ENCODE measurements at places on chromosomes 3 and 15.

- no peak for DNase-seq
Measured at GRCh38 chr3:6528951-6529350, 332.0 kb upstream of the GRM7 start.

DNA sequence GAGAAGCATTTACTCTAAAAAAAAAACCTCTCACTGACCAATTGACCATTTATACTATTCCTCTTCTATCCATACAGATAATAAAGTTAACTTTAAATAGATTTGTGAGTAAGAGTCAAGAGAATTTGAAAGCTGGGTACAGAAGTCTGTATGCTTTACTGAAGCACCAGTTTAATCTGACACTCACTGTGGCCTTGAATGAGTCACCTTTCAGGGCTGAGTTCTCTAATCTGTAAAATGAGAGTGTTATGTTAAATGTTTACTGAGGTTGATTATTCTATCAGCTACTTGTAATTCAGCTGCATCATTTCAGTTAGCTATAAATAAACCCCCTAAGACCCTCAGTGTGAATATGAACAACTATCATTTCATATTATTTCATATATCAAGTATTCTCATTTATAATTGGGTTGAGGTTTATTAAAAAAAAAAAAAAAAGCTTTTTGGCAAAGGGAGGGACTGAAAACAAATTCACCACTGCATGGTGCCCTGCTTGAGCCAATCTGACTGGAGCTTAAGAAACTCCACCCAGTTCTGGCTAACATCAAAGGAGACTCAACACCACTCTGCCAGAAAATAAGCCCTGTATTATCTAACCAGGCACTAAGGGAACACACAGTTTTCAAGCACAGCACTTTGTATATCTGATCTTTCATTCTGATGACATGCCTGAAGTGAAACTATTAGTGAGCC, 2.8 kb downstream of the MAP4 start:
- DNase-seq: no peak

GRCh38 chr15:96181873-96182301, 148.6 kb upstream of the NR2F2 start:
- no peak for DNase-seq

GRCh38 chr15:99410477-99410876, 155.3 kb upstream of the MEF2A start:
- no peak for DNase-seq

GRCh38 chr3:60746043-60746638, 505.1 kb downstream of the FHIT start:
- no peak for DNase-seq

DNA sequence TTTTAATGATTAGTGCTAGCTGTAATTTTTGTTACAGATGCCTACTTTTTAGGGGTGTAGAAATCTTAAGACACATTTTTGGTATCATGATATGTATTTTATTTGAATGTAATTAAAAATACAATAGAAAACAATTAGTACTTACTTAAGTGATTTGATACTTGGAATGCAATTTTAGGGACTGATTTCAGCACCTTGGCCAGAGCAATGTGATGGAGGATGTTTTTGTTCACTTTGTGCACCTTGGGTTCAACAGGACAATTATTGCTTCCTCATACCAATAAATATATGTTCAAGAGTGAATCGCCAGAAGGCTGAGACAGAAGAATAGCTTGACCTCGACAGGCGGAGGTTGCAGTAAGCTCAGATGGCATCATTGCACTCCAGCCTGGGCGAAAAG, 22.3 kb downstream of the GMNC start:
- no peak for DNase-seq

- DNase-seq: no peak
Measured at GRCh38 chr15:68590721-68591389, 12.1 kb downstream of the CORO2B start.

- DNase-seq: no peak
Measured at GRCh38 chr3:155385896-155386625, 92.6 kb upstream of the STRIT1 start.

- peak; percentile 68 for DNase-seq
Measured at GRCh38 chr3:25532431-25533162, 104.5 kb downstream of the RARB start.

DNA sequence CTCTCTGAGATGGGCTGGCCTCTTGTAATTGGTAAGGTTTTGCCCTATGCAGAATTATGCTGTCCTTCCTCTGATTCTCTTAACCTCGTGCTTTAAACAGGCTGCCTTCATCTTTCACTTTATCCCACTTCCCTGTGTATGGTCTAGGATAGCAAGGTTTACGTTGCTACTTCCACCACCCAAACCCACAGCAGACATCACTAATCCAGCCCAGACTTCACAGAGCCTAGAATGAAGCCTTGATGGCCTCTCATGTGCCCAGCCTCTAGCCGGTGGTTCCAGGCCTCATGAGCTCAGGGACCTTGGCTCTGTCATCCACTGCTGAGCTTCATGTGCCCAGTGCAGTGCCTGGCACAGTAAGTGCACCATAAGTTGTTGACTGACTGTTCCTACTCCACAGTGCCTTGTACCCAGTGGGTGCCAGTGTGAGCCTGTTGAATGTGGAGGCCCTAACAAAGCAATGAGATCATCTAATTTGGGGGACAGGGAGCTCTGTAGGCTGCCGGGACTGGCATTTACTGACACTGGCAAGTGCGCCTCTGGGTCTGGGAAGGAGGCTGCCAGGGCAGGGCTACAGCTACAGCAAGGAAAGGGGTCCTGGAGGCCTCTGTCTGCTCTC, 12.5 kb downstream of the SLC6A6 start:
- DNase-seq: no peak

DNA sequence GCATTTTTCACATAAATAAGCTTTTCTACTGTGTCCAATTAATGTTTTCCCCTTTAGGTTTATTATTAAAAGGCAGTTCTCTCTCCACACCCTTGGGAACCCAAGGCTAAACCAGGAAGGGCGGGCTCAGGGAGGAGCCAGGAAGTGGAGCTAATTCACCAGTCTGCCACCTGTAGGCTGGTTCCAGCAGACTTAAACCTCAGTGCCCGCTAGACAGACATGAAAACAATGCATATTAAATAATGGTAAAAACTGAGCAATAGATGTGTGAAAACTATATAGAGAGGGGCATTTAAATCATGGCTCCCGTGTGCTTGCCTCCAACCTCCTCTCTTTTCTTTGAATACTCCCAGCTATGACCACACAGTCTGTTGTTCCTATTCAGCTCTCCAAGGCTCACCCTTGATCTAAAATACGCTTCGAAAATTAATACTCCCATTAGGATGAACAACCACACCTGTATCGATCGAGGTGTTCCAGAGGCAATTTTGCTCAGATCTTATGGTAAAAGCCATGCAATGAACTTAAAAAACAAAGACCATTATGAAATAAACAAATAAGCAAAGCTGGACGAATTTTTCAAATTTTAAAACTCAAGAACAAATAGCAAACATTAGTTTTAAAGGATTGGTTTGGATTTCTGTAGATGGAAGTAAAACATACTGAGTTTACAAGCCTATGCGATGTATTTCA, 253.3 kb downstream of the TJP1 start:
- no peak for DNase-seq

DNA sequence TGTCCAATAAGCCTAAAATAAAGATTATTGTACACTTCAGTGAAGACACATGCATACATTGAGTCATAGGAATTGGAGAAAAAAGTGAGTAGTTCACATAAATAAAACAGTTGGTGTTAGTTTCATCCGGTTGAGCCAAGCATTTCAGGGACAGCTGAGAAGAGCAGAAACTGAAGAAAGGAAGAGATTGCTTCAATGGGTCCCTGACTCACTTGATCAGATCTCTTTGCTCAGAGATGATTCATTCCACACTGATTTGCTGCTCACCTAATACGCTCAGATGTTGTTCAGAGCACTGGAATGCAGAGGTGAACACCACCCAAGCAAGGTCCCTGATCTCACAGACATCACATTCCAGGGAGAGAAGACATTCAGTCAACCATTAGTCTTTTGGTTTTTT, 93.7 kb downstream of the RAD18 start:
- no peak for DNase-seq

- DNase-seq: no peak
Measured at GRCh38 chr15:88932271-88932874, 19.2 kb upstream of the MFGE8 start.

- no peak for DNase-seq
Measured at GRCh38 chr15:63880744-63881143, 47.0 kb upstream of the HERC1 start.

DNA sequence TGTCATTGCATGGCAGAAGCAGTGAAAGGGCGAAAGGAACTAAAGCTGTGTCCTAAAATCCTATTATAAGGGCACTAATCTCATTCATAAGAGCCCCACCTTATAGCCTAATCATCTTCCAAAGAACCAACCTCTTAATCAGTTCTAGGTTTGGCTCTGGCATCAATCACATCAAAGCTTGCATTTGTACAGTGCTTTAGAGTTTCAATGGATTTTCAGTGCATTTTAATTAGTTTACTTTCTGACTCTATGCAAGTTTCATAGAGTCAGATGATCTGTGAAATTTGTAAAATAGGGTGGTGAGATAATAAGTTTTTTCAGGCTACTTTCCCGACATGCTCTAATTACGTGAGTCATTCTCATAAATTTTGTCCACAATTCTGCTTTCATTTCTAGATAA, 341.1 kb downstream of the DIPK2A start:
- DNase-seq: no peak

DNA sequence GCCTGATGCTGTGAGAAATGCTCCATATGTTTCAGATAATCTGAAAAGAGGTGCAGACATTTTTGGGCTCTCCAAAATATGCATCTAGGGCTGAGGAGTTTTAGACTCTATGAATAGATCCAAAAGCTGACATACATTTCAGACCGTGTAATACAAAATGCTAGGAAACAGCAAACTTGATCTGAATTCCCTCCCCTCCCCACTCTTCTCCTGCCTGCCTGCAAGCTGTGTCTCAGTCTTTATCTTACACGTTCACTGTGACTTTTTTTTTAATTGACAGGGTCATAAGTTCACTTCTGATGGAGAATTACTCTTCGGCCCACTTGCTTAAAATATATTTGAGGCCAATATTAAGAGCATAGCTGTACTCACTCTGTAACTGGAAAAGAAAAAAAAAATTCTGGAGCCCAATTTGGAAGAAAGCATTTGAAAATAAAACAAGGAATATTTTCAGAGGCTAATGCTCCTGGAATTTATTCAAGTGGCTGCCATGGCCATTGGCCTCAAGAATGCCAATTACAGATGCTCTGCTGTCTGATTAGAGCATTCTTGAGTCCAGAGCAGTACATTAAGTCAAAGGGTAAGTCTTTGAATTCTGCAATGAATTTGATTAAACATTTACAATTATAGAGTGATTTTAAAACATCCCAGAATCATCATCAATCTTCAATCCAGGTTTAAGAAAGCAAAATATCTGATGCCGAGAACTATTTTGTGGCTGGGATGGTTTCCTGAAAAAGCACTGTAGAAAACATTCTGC, 146.2 kb upstream of the SEMA6D start:
- no peak for DNase-seq

- DNase-seq: peak; percentile 53
Measured at GRCh38 chr15:60362321-60363086, 35.3 kb downstream of the ANXA2 start.

GRCh38 chr3:107198581-107199181, 178.6 kb upstream of the CCDC54 start:
- DNase-seq: no peak

DNA sequence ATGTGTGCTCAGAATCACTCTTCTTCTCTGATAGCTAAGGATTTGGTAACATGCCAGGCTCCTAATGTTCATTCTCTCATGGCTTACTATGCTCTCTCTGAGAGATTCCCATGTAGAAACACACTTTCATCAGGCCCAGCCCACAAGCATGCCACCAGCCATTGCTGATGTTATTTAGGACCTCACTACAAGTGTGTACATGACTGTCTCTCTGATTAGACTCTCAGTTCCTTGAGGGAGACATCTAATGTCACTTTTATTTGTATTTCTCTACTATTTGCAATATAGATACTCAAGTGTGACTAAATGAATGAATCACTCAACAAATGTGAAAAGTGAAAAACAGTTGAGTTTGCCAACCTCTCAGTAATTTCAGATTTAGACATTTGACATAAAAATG, 84.3 kb upstream of the ARL6 start:
- no peak for DNase-seq

DNA sequence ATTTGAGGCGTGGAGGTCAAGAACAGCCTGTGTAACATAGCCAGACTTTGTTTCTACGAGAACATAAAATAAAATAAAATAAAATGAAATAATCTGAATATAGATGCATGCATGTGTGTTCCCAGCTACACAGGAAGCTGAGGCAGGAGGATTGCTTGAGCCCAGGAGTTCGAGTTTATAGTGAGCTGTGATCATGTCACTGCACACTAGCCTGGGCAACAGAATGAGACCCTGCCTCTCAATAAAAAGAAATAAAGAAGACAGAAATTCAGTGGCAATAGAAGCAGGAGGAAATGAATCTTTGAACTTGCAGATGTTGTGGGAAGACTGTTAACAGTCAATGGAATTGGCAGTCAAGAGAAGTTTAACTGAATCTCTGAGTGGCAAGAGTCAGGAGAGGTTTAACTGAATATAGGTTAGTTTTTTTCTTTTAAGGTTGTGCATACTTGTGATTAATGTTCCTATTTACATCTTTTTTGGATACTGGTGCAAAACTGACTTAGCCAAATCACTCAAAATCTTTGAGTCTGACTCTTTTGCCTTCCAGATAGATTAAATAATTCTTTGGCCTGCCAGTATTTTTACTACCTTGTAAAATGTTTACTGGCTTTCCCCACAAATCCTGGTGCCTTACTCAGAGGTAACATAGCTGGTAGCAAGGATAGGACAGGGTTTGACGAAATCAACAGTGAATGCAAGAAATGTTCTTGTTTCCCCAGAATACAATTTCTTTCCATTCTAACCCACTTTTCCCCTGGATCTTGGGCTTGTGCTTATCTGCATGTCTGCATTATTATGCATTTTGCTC, 361.4 kb downstream of the PDCD6IP start:
- no peak for DNase-seq

- DNase-seq: no peak
Measured at GRCh38 chr15:35427091-35427490, 118.9 kb downstream of the DPH6 start.

DNA sequence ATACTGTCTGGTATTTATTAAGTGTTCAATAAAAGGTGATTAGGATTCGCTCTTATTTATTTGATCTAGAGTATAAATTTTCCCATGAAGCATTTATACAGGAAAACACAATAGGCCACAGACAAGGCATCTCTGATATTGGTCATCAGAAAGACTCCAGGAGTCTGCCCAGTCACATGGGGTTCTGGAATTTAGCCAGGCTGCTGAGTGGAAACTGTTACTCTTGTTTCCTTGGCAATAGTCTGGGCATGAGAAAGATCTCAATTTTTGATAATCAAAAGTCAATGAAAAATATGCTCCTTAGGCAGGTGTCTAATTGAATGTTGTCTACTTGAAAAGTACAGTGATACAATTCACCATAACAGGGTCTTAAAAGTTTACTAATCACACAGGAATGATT, 161.2 kb downstream of the FRMD5 start:
- no peak for DNase-seq

- no peak for DNase-seq
Measured at GRCh38 chr15:78329625-78330024, 10.5 kb upstream of the CRABP1 start.

- no peak for DNase-seq
Measured at GRCh38 chr3:193744822-193745684, 152.0 kb downstream of the OPA1 start.
